M059J (cell line): ENCODE measurements at places on chromosomes 6 and 20. TPM values are rescaled to one million over a fixed set of nuclear protein-coding genes. Genes with fewer than 3 reads are reported as not detected.

The SLC29A1 gene
- total RNA-seq, result 27.4 and 31.1 TPM in 2 replicates

The TUBB2B gene
- 60.1 and 127 TPM in 2 replicates for total RNA-seq

The MAFB gene
- total RNA-seq, result 4.2 and 7.4 TPM in 2 replicates

The SMLR1 gene
- not detected in 2 replicates for total RNA-seq

The CCR6 gene
- 0.57 TPM in 1 of 2 replicates, not detected in the other for total RNA-seq

The RHAG gene
- total RNA-seq, result not detected in 2 replicates

The AIF1 gene
- total RNA-seq, result not detected in 2 replicates

The BNIP5 gene
- total RNA-seq, result not detected in 2 replicates

The IFNGR1 gene
- 74.9 and 87.3 TPM in 2 replicates for total RNA-seq

The PPIL6 gene
- total RNA-seq, result 2.1 and 9.6 TPM in 2 replicates

The GLP1R gene
- total RNA-seq, result not detected in 2 replicates

The CSTF1 gene
- total RNA-seq, result 93.5 and 101 TPM in 2 replicates
